Panc1 (cell line): ENCODE measurements at places on chromosomes 12 and 14.
A peak's percentile ranks its signal among the peaks of the same experiment; 100 is the strongest.

GRCh38 chr12:62305778-62306177 is 45.6 kb downstream of the USP15 start:
- no peak for DNase-seq
- H3K36me3 ChIP-seq = peaks cover 7% of the 10 kb centered on the region; the same call in 1 of the 2 replicates
- H3K27ac ChIP-seq = no peak overlapping the region
- H3K4me1 ChIP-seq = no peaks in the 10 kb centered on the region

- H3K4me1 ChIP-seq = no peaks in the 10 kb centered on the region
- H3K27me3 ChIP-seq = no peaks in the 10 kb centered on the region
- no peak overlapping the region for H3K27ac ChIP-seq
- no peak for DNase-seq
Observed at GRCh38 chr12:124002021-124002644, 29.1 kb downstream of the ZNF664 start.

- H3K27ac ChIP-seq = peak overlapping the region; percentile 44
- peaks cover 64% of the 10 kb centered on the region for H3K4me1 ChIP-seq
- no peaks in the 10 kb centered on the region for H3K27me3 ChIP-seq
- H3K36me3 ChIP-seq = peaks cover 23% of the 10 kb centered on the region
- no peak overlapping the region for H3K4me3 ChIP-seq
Observed at GRCh38 chr12:120216742-120217605, 16.1 kb upstream of the RPLP0 start.

- H3K27me3 ChIP-seq = no peaks in the 10 kb centered on the region; the same call in 1 of the 2 replicates
- no peak overlapping the region for H3K27ac ChIP-seq
- H3K4me3 ChIP-seq = no peak overlapping the region
- no peak for DNase-seq
- H3K4me1 ChIP-seq = no peaks in the 10 kb centered on the region
- H3K36me3 ChIP-seq = no peaks in the 10 kb centered on the region
Observed at GRCh38 chr14:72563676-72564075, 330.2 kb downstream of the DPF3 start.

DNA sequence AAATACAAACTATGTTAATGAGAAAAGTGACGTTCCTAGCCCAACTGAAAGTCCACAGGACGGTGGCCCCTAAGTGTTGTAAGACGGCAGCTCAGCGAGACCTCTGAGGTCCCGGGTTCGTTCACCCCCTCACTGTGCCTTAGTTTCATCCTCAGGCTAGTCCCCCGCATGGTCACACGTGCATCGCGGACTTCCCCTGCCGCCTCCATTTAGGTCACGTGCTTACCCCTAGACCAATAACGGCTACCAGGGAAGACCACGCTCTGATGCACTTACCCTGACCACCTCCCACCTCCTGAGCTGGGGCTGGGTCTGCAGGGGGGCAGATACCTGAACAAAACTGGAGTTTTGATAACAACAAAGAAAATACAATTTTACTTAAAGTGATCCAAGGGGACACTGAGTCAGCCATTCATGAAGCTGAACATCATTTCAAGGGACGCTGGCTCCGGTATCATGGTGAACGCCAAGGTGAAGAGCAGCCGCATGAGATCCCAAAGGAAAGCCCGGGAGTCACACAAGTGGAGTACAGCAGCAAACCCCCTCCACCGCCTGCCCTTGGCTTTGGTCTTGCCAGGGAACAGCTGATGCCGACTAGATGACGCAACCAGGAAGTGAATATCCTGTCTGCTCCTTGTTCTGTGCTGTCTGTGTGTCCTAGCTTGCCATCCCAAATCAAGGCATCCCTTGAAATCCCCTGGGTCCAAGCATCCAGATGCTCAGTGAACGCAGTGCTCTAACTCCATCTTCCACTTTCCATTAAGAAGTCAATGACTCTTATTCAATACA is 274.1 kb downstream of the PCNX1 start:
- no peak for DNase-seq
- no peaks in the 10 kb centered on the region for H3K4me1 ChIP-seq
- H3K4me3 ChIP-seq = no peak overlapping the region
- H3K27me3 ChIP-seq = no peaks in the 10 kb centered on the region
- no peak overlapping the region for H3K27ac ChIP-seq
- H3K36me3 ChIP-seq = no peaks in the 10 kb centered on the region
